ENCODE measurements at places on chromosomes 2 and 18.
A peak's percentile ranks its signal among the peaks of the same experiment; 100 is the strongest.

DNA sequence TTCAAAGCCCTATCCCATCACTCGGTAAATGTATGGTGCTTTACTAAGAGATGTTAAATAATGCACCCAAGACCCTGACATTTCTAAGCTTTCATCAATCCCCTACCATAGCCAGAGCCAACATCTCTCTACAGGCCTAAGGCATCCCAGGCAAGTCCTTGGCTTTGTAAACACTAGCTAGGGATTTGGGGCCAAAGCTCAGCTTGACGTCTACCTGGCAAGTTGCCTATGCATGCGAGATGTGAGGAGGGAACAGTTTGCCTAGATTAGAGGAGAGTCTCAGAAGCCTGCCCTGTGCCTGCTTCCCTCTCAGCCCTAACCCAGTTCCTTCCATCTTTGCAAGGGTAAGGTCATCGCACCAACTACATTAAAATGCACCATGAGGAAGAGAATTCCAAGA lies 221.5 kb upstream of the NCKAP5 start:
- DNase-seq, result no peak

- no peak for DNase-seq
These were observed 86.0 kb upstream of the ACVR2A start for GRCh38 chr2:147758821-147759220.

DNA sequence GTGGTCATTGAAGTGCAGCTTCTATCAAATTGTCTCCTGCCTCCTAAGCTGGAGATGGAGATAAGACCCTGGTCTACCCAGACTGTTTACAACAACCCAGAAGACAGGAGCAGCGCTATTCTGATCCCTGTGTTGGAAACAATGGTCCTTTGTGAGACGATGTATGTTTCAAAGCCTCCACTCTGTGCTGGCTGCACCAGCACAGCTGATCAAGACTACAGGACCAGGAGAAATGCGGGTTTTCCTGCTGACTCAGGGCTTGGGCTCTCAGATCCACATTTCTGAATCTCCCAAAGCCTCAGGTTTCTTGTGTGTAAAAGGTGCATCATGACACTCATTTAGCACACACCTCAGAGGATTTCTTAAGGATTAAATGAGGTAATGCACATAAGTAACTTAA lies 92.0 kb downstream of the POU3F3 start:
- DNase-seq, result no peak

- DNase-seq, result no peak
These were observed 20.5 kb downstream of the ANKRD62 start for GRCh38 chr18:12113999-12114646.

DNA sequence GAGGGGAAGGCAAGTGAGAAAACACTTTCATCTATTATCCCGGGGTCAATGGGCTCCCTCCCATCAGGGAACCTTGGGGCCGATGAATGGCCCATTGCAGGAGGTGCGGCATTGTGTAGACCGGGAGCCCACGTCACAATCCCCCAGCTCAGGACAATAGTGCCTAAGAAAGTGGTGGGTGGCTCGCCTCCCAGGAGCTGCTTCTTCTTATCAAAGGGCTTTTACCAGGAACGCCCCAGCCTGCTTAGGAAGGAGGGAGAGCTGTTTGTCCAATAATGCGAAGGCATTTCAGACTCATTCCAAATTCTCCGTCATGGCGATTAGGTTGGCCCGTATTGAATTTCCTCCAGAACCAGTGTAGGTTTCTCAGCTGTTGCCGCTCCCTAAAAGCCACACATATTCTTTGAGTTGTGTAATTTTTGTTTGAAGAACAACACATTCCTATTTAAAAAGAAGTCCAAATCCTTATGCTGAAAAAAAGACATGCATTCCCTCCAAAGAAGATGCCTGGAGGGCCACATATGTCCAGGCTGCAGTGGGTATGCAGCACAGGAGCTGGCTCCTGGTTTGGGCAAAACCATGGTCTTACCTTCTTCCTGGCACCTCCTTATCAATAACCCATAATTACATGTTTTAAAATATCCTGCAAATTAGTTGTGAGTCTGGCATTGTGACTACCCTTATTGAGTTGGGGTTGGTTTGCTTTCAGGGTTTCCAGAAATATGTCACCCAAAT lies 264.7 kb downstream of the MYCN start:
- no peak for DNase-seq

GRCh38 chr2:240254337-240255164 lies 114.1 kb upstream of the OTOS start:
- no peak for DNase-seq

- DNase-seq, result no peak
These were observed 12.4 kb downstream of the XIRP2 start for GRCh38 chr2:166900700-166901099.

DNA sequence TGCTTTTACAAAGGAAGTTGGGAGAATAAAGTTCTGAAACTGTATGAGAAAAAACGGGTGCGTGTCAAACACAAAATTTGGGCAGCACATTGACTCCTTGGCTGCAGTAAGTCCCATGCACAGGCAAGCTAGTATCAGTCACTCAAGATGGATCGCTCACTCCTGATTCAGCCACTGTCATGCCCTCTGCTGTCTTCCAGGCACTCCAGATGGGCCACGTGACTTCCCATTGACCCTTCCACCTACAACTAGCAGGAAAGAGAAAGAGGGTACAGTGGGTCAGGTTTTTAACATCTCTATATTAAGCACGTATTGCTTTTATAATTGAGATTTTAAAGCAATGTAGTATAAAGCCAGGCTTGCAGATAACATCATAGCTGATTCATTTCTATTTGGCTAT lies 8.6 kb downstream of the ARHGEF33 start:
- no peak for DNase-seq

- no peak for DNase-seq
These were observed 174.0 kb upstream of the GULP1 start for GRCh38 chr2:188117706-188118105.

DNA sequence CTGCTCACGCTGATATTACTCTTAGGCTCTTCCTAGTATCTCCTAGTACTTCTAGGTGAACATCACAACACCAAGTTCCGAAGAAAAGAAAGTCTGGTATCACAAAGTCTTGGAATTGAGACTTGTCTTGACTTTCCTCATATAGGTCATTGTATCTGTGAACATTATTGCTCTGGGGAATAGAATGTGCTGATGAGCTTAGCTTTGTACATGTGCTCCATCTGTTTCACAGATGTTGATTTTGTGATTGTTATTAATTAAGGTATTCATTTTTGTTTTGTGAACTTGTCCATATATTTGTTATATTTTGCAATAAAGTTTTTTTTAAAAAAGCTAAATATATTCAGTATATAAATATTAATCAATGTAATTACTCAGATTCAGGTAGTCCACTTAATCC lies 111.7 kb downstream of the BABAM2 start:
- no peak for DNase-seq

GRCh38 chr2:17591846-17592245 lies 51.4 kb downstream of the VSNL1 start:
- DNase-seq, result no peak

GRCh38 chr2:150617351-150617978 lies 130.0 kb upstream of the RND3 start:
- no peak for DNase-seq

DNA sequence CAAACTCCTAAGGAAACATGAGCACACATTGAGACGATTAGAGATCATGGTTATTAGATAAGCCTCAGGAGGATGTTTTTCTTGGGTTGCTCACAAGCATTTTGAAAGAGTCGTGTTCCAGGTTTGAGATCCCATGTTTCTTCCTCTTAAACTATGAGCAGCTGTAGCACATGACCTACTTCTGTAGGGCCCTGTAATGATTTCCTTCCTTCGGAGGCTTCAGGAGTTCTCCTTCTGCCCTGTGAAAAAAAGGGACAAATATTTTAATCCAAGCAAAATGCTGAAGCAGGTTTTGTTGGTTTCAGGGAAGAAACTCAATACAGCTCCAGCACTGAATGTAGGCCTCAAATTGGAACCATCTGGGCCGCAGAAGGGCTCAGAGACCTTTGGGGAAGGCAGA lies 82.6 kb downstream of the POU3F3 start:
- no peak for DNase-seq

- DNase-seq, result no peak
These were observed 71.8 kb downstream of the TGOLN2 start for GRCh38 chr2:85255813-85256594.

DNA sequence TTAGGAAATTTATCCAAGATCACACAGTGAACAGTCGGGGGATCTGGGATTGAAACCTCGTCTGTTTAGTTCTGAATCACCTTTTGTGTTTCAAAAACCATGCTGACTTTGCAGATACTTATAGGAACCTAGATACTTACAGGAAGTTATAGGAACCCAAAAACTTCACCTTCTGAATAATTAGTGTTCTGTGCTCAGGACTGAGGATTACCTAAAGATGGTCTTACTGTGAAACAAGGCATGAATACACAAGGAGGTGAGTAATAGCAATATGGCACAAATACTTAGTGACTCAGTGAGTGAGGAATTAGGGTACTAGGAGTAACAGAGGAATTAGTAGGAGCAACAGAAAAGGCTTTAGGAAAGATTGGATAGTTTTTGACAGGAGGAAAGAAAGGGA lies 145.5 kb downstream of the LRATD1 start:
- no peak for DNase-seq

- DNase-seq, result no peak
These were observed 124.3 kb upstream of the DNAJC10 start for GRCh38 chr2:182591774-182592173.

GRCh38 chr18:43932140-43932539 lies 654.9 kb upstream of the SYT4 start:
- DNase-seq, result no peak

DNA sequence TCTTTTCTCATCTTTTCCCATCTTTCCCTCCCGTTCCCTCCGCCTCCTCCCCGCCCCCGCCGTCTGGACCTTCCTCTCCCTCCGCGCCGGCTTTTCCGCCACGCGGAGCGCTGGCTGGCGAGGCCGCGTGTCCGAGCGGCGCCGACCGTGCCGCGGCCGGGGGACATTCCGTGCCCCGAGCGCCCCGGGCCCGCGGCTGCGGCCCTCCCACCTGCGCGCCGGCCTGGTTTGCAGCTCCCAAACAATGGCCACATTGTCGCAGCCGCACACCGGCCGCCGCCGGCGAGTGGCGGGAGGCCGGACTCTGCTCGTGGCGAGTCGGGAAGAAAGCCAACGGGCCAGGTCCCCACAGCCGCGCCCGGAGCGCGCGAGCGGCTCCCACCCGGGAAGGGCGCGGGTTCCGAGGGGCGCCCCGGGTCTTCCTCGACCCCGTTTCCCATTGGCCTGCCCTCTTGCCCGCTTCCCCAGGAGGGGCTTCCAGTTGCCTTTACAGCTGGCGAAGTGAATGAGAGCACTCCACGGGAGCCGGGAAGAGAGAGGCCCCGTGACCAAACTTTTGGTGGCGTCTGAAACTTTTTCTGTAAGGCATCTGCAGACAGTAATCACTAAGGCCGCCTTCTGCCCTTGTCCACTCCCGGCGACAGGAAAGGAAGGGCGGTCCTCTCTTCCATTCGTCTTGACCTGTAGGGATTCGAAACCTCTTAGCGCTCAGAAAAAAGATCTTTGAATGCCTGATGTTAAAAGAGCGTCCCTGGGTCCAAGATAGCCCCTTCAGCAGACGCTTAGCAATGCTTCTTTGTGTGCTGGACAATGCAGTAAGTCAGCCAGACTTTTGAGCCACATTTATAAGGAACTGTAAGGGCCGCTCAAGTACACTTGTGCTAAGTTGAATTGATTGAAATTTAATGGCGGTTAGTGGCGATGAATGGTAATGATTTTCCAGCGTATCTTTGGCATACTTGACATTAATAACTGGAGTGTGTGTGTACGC lies 6.2 kb downstream of the GLI2 start:
- DNase-seq, result no peak

DNA sequence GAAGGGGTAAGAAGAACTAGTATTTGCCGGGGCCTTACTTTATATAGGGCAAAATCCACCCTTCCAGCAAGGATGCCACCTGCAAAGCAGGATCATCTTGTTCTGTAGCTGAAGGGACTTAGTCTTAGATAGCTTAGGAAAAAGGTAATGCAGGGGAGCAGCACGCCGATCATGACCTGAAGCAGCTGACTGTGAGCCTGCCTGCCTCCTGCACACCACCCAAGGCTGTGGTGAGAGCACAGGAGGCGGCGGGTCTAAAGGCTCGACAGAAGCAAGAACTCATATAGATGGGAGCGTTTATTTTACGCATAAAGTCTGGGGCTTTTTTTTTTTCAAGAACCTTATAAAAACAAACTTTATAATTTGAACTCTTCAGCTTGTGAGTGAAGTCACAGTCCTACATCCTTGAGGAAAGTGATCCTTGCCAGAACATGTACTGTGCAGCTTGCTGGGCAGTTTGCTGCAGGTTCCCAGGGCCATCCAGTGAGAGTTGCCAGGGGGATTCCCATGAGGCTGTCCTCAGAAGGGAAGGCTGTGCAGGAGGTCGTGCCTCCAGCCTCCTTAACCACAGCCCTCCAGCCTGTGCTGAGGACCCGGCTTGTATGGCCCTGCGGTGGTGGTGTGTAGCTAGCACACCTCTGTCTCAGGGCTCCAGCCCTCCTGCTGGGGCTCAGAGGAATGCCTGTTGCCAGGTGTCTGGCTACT lies 92.1 kb downstream of the RNF144A start:
- no peak for DNase-seq

DNA sequence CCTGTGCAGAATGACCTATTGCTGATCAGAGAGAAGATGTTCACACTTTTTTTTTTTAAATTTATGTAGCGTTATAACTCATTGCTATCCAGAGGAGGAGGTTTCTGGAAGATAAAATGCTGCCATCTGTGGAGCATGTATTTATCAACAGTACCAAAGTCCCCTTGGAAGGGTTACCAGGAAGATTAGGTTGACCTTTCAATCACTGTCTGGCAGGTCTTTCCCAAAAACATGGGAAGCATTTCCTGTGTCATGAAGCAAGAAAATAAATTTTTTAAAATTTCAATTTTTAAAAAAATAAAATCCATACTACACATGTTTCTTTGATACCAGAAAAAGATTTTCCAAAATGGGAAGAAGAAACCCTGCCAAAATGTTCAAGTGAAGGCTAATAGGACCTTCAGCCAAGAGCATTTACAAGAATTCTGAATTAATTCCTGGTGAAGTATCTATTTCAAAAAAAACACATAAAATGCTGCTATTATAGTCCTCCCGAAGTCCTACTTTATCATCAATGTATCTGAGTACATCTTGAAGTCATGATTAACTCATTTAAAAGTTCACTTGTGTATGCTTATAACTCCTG lies 143.9 kb upstream of the RND3 start:
- DNase-seq, result no peak

- DNase-seq, result peak; percentile 4
These were observed 44.8 kb upstream of the EHBP1 start for GRCh38 chr2:62660582-62661262.

DNA sequence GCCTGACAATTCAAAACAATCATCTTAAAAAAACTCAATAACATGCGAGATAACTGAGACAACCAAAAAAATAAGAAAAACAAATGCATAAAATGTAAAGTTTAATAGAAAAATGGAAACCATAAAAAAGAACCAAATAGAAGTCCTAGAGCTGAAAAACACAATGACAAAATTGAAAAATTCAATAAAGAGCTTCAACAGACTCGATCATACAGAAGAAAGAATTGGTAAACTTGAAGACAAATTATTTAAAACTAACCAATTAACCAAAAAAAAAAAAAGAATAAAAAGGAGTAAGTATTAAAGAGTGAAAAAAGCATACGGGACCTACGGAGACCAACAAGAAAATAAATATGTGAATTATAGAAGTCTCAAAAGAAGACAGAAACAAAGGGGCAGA lies 37.7 kb downstream of the GPC1 start:
- no peak for DNase-seq

- no peak for DNase-seq
These were observed 65.7 kb downstream of the TRABD2A start for GRCh38 chr2:84815146-84815545.
